ENCODE measurements at places on chromosomes 6 and 20.

DNA sequence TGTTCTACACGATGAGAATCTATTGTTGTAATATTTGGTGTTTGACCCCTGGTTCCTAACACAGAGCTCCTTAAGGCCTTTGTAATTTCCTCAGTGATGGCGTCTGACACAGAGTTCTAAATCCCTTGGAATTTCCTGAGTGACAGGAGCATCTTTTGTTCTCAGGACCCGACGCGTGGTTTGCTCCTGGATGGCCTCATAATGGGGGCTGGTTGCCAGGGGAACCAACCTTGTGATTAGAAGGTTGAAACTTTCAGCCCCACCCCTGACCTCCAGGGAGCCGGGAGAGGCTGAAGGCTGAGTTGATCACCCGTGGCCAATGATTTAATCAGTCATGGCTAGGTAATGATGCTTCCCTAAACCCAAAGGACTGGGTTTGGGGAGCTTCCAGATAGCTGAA lies 20.5 kb upstream of the ZNF133 start:
- no peak for DNase-seq

GRCh38 chr20:4488407-4489339 lies 233.0 kb upstream of the PRND start:
- no peak for DNase-seq

- DNase-seq, result no peak
Observed at GRCh38 chr6:126553854-126554253, 213.9 kb downstream of the CENPW start.

GRCh38 chr6:52271852-52272460 lies 12.6 kb downstream of the MCM3 start:
- DNase-seq, result no peak

DNA sequence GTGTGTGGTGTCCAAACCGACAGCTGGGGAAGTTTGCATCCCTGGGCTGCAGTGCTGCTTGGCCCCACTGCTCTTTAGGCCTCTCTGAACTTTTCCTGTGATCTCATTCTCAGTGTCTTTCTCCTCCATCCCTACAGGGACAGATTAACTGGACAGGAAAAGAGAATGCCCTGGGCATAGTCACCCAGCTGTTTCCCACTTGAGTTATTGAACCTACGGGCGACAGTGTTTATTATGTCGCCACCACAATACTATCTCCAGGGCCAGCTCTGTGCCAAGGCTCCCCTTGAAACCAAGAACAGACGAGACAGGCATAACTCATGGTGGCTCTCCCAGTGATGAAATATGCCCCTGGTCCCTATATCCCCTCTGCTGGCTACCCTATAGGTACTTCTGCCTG lies 147.8 kb upstream of the EPHA7 start:
- no peak for DNase-seq

DNA sequence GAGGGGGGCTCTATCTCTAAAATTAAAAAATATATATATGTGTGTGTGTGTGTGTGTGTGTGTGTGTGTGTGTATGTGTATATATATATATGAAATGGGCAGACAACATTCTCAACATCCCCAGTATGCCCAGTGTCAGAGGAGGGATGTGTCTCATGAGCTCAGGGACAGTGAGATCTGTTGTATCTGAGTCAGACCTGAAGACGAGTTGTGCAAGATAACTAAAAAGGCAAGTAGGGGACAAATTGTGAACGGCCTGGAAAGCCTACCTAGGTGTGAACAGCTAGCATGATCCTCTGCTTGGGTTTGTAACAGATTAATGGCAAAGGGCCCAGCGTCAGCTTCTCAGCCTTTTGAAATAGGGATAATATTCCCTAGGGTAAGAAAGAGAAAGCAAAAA lies 124.3 kb downstream of the FAXC start:
- DNase-seq, result no peak

GRCh38 chr20:35598476-35598875 lies 17.2 kb upstream of the SPAG4 start:
- DNase-seq, result no peak

GRCh38 chr20:60851826-60852704 lies 400.0 kb upstream of the CDH4 start:
- no peak for DNase-seq

GRCh38 chr6:46792635-46793034 lies 554 bp upstream of the MEP1A start:
- DNase-seq, result no peak

DNA sequence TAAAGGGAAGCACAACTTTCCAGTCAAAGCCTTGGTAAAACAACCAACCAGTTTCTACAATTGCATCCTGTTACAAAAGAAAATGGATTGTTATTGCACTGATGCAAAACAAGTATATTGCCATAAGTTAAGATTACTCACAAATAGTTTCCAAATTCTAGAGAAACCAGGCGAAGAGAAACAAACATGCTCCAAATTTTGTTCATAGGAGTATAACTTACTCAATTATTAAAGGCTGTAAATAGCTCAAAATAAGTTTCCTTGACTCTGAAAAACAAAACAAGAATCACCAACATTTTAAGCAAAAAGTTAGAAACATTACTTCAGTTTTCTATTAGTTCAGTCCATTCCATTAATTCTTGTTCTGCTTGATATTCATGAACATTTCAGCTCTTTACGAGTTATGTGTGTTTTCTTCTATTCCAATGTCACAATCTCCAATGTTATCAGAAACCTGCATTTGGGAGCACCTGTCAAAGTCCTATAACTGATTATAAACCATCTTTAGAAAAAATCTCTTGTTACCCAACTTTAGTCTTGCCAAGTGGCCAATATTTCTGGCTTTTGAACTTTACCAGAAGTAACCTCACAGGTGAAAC lies 137.9 kb upstream of the THBS2 start:
- no peak for DNase-seq

GRCh38 chr6:16821834-16822264 lies 60.6 kb upstream of the ATXN1 start:
- DNase-seq, result no peak

DNA sequence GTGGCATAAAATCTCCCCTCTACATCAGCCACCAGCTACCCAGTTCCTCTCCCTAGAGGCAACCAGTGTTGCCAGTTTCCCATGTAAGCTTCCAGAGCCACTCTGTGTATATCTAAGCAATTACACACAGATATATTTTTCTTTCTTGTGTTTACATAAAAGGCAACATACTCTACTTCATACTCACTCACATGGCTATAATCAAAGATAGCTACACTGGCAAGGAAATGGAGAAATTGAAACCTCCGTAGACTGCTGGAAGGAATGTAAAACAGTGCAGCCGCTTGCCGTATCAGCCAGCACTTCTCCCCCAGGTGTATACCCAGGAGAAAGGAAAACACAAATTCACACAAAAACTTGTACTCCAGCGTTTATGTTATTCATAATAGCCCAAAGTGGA lies 38.5 kb upstream of the NELFCD start:
- no peak for DNase-seq

DNA sequence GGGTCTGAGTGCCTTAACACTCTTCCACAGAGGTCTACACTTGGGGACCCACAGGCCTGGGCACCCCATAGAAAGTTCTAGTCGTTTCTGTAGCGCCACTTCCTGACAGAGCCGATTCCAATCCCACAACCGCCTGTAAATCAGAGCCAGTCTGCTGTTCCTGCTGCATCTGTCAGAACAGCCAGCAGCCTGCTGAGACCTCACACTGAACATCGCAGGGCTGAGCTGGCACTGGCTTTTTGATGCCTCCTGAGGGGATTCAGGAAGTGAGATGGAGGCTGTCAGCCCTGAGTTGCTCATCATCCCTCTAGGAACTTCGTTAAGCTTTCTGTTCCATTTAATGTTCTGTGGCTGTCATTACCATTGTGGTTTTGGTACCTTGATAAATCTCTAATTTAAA lies 48.9 kb downstream of the DCBLD1 start:
- DNase-seq, result no peak

All from GM12892 (cell line).